ENCODE measurements at places on chromosomes 1 and 21. TPM values are rescaled to one million over a fixed set of nuclear protein-coding genes. Genes with fewer than 3 reads are reported as not detected.

- no peaks in the 10 kb centered on the region for H3K36me3 ChIP-seq
- H3K27ac ChIP-seq: no peak overlapping the region
- no peak overlapping the region for H3K4me3 ChIP-seq
- H3K4me1 ChIP-seq: no peaks in the 10 kb centered on the region
- no peak for DNase-seq
Measured at GRCh38 chr21:33063907-33064622, 5.9 kb upstream of the OLIG1 start.

DNALI1 gene
- 2.6 TPM for total RNA-seq

GRCh38 chr1:234479310-234479559 lies 256 bp upstream of the TARBP1 start:
- no peaks in the 10 kb centered on the region for H3K36me3 ChIP-seq
- peaks cover 4% of the 10 kb centered on the region for H3K4me1 ChIP-seq
- H3K4me3 ChIP-seq: peak overlapping the region; percentile 83

DNA sequence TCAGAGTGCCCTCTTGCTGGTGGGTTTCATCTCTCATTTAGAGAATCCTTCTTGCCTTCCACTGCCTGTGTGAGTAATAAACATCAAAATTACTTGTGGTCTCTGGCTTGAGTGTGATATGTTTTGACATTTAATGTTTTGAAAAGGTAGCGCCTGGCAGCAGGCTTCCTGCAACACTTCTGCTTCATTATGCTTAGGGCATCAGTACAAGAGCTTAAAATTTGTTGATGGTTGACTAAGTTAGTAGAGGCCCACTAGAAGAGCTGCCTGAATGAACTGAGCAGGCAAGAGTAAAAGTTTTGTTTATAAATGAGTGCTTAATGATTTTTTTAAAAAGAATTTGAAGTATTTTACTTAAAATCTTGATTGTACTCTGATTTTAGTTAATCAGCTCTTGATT lies 6.4 kb upstream of the RPE65 start:
- H3K27ac ChIP-seq: no peak overlapping the region
- H3K36me3 ChIP-seq: no peaks in the 10 kb centered on the region

- H3K4me3 ChIP-seq: no peak overlapping the region
- H3K4me1 ChIP-seq: no peaks in the 10 kb centered on the region
- no peak overlapping the region for H3K27ac ChIP-seq
- no peaks in the 10 kb centered on the region for H3K36me3 ChIP-seq
- DNase-seq: no peak
Measured at GRCh38 chr21:34950980-34951379, 98.1 kb downstream of the RUNX1 start.

ZNF692 gene
- total RNA-seq: 35.3 TPM

- no peak overlapping the region for H3K27ac ChIP-seq
- no peak for DNase-seq
- H3K27me3 ChIP-seq: no peaks in the 10 kb centered on the region
- H3K36me3 ChIP-seq: no peaks in the 10 kb centered on the region
- H3K4me1 ChIP-seq: no peaks in the 10 kb centered on the region
Measured at GRCh38 chr1:91589437-91589836, 88.8 kb downstream of the CDC7 start.

GRCh38 chr1:219185486-219186117 lies 11.9 kb downstream of the LYPLAL1 start:
- DNase-seq: no peak
- H3K4me3 ChIP-seq: no peak overlapping the region
- H3K27me3 ChIP-seq: no peaks in the 10 kb centered on the region
- peaks cover 35% of the 10 kb centered on the region for H3K4me1 ChIP-seq
- no peaks in the 10 kb centered on the region for H3K36me3 ChIP-seq

DNA sequence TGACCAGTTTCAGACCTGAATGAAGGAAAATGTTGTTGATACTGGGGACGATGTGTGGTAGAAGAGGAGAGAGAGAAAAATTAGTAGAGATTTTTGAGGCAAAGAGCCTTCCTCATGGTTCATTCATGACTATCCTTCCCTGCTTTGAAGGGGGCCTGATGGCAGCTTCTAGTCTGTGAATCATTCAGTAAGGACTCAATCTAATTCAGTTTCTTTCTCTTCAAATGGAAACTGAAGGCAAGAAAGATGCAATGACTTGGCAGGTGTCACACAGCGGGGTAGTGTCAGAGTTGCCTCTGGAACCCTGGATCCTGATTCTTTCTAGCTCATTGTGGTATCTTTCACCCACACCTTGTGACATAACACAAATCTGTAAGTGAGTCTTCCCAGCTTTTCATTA lies 14.9 kb upstream of the CD5L start:
- no peaks in the 10 kb centered on the region for H3K27me3 ChIP-seq
- H3K4me1 ChIP-seq: no peaks in the 10 kb centered on the region
- no peak overlapping the region for H3K4me3 ChIP-seq
- H3K27ac ChIP-seq: no peak overlapping the region
- no peaks in the 10 kb centered on the region for H3K36me3 ChIP-seq
- DNase-seq: no peak

BMP8B gene
- total RNA-seq: 0.27 TPM

DENND2C gene
- total RNA-seq: 2.0 TPM

LEFTY2 gene
- 9.4 TPM for total RNA-seq

Data from thoracic aorta (tissue), 2 donors.